ENCODE measurements at places on chromosomes 4 and X.

- no peak for DNase-seq
Observed at GRCh38 chrX:133923548-133923947, 61.8 kb downstream of the GPC3 start.

DNA sequence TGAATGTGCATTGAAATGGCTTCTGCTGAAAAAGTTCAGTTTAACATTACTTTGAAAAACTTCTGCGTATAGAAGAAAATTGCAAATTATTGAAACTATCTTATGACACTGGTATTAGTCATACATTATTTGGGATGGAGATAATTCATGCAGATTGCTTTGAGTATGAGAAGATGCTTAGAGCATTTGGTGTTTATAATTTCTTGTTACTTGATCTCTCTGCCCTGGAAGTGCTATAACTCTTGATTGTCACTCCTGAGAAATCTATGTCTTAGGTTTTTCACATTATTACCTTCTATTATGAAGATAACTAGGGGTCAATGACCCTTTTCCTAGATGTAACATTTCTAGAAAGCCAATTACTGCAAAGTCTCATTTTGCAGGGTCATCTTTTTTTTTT is 36.4 kb downstream of the TMEM131L start:
- peak; percentile 51 for DNase-seq

DNA sequence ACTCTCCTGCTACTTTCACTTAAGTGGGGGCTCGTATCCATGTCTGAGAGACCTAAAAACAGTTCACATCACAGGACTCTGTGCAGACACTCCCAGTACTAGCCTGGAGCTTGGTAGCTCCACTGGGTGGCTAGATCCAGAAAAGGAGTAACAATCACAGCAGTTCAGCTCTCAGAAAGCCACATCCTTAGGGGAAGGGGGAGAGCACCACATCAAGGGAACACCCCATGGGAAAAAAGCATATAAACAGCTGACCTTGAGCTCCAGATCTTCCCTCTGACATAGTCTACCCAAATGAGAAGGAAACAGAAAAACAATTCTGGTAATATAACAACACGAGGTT is 175.8 kb downstream of the FAM13A start:
- no peak for DNase-seq

DNA sequence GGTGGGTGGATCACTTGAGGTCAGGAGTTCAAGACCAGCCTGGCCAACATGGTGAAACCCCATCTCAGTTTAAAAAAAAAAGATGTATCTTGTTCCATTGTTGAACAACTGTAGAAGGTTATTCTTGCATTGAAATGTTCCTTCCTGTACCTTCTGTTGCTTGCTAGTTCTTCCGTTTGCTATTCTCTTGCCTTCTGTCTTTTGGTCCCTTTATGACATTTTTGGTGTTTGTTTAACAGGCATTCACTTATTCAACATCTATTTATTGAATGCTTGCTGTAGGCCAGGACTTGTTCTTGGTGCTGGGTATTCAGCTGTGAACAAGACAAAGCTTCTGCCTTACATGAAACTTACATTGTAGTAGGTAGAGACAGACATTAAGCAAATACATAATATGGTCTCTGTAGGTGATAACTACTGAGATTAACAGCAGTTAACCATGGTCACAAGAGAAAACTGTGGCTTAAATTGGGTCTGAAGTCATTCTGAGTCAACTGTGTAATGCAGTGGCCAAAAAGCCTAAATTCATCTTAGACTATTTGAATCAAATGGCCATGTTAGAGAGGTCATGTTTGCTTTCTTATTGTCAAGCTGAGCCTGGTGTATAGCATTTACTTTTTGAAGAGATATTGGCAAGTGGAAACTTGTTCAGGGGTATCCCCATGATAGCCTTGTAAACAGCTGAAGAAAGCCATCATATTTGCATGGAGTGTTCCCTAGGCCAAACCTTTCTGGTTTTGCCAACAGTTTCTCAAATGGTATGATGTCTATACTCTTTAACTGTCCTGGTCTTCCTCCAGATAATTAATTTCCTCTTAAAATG is 35.6 kb downstream of the GAB1 start:
- DNase-seq: no peak

DNA sequence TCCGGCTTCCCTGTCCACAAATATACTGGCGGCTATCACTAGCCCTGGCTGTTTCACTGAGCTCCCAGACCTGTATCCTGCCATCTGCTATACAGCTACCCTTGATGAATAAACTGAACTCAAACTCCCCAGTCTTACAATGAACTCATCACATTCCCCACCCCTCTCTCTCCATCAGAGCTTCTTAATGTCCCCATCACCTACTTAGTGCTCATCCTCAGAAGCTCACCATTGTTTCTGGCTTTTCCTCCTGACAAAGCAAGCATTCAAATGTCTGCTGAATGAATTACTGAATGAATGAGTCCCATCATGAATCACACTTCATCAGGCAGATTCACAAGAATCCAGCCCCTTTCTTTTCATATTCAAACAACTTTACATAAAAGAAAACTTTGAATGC is 5.7 kb upstream of the DGAT2L6 start:
- peak; percentile 10 for DNase-seq

- DNase-seq: no peak
Observed at GRCh38 chr4:76266627-76267026, 15.1 kb downstream of the FAM47E start.

DNA sequence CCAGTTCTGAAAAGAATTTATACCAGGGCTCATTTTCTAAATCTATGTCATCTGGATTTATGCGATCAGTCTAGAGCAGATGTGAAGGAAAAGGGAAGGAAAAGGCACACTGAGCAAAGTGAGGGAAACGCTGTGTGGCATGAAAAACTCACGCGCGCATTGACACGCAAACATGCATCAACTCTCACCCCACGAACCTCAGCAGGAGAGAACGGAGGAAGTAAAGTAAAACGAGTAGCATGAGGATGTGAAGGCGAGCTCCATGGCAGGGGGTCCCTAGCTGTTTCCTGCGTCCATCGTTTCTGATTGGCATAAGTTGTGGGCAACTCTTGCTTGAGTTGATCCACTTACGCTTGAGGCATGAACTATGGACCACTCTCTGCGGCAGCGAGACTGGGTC is 102.8 kb upstream of the PDLIM3 start:
- DNase-seq: no peak

DNA sequence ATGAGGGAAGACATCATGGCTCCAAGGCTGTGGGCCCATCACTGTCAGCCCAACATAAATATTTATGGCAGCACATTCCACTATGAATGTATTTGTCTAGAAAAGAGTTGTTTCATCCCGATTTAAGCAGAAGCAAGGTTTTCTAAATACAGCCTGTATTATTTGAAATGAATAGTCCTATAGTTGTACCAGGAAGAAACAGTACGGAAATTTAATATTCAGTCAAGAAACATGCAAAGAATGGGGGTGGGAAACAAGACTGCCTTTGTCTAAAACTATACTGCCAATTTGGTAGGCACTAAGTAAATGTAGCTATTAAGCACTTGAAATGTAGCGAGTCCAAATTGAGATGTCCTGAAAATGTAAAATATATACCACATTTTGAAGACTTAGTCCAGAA is 69.1 kb downstream of the MOSPD2 start:
- DNase-seq: no peak

DNA sequence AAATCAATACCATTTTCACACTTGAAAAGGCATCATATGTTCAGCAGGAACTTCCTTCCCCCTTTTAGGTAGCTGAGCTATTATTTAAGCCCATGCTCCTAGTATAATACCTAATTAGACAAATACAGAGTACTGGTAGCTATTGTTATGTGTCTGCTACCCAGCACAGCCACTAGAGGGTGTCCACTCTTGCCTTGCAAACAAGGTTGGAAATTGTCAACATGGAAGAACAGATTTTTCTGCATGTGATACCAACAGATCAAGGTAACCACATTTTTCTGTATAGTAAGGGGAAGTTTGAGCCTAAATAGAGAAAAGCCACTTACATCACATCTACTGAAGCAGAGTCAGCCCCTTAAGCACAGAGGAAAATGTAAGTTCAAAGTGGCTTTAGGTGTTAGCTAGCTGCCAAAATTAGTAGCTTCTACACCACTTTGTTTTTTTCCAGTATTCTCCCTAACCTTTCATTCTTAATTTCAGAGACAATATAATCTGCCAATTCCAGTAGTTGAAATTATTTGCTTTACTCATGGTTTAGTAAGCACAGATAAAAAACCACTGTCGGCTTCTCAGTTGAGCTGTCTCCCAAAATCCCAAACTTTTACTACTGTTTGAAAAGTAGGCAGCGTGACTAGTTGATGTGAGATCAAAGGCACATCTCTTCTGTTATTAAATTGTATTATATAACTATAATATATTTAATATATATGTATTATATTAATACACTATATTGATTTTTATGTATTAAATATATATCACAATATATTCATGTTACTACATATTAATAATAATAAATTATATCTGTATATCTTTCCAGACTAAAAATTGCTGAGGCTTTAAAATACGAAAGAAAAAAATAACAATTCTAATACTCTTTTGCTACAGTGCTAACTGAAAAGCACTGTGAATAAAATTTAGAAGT is 38.2 kb downstream of the EDNRA start:
- DNase-seq: peak; percentile 71

DNA sequence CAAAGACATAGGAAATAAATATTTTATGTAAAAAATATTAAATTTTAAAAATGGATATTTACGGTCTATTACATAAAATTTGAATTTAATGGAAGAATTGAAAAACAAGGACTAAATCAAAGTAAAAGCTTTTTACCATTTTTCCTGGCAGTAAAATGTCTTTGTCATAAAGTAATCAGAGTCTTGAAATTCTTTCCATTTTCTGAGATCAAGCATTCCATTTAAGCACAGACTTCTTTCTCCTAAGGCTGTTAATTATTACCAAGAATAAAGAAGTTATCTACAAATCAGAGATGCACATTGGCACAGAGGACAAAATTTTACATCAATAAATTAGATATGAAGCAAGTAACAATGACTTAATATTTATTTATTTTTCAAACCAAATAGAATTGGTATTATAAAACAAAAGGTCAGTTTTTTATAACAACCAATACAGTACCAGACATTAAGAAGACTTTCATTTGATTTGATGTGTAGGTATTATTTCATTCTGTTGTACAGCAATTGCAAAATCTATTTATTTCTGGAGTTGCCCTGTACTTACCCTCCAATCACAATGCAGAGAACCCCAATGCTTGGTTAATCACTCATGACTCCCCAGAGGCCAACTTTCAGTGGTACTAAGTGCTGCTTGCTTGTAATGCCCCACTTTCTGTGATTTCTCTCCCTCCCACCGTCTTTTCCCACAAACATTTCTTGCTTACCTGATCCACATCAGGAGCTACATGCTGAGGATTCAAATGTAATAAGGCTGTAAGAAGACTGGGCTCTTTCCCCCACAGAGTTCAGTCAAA is 254.6 kb downstream of the GASK1B start:
- DNase-seq: no peak

DNA sequence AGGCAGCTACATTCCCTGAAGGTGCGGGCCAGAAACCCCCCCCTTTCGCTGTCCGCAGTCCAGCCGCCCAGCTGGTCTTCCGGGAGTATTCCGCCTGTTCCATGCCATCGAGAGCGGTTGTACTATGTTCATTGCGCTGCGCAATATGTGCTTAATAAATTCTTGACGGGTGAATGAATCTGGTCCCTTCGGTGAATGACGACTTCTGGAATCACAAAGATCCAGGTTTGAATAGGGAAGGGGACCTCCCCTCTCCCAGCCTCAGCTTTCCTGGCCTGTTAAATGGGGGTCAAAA is 777 bp upstream of the TFE3 start:
- no peak for DNase-seq

GRCh38 chr4:122364700-122365404 is 14.0 kb upstream of the ADAD1 start:
- no peak for DNase-seq

GRCh38 chr4:173682609-173683008 is 152.6 kb upstream of the HAND2 start:
- DNase-seq: no peak

GRCh38 chr4:183721207-183722081 is 62.4 kb downstream of the TRAPPC11 start:
- DNase-seq: peak; percentile 45

- DNase-seq: no peak
Observed at GRCh38 chr4:6074758-6075157, 56.5 kb upstream of the C4orf50 start.
